ENCODE measurements at places on chromosomes 13 and 19.
A peak's percentile ranks its signal among the peaks of the same experiment; 100 is the strongest.

DNA sequence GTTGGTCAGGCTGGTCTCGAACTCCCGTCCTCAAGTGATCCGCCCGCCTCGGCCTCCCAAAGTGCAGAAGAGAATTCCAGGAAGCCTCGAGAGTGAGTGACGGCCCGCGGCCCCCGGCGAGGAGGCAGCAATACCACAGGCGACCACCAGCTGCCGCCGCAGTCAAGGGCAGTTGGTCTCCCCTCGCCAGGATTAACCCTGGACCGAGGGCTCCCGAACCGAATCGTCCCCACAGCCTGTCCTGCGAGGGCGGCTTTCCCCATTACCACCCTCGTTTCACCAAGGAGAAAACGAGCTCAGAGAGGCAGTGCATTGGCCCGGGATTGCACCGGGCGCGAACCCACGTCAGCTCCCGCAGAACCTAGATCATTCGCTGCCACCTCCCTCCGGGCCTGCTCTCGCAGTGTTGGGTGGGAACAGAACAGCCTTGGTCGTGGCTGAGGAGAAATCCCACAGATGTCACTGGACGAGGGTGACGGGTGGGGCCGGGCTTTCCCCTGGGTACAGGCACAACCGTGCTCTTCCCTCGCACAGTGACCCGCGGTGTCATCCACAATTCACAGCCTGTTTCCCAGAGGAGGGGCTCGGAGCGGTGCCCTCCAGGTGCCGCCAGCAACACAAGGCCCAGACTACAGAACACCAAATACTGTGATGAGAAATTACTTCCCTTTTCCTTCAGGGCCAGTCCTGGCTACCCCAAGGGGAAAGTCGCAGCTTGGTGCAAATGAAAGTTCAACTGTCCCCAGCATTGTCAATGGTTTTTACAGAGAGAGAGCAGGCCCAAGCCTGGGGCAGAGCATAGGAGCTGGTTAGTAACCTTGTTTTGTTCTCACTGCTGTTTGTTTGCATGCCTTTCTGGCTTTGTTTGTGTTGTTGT is 24.8 kb downstream of the C2CD4C start:
- DNase-seq: no peak

DNA sequence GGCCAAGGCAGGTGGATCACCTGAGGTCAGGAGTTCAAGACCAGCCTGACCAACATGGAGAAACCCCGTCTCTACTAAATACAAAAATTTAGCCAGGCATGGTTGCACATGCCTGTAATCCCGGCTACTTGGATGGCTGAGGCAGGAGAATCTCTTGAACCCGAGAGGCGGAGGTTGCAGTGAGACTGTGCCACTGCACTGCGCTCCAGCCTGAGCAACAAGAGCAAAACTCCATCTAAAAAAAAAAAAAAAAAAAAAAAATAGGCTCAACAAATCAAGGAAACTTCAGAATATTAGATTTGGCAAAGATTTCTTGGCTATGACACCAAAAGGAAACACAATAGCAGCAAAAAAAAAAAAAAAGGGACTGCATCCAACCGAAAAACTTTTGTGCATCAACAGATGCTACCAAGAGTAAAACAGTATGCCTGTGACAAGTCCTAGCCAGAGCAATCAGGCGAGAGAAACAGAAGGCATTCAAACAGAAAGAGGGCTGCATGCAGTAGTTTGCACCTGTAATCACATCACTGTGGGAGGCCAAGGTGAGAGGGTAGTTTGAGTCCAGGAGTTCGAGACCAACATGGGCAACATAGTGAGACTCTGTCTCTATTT is 23.8 kb downstream of the ZNF160 start:
- no peak for DNase-seq

- no peak for DNase-seq
These were observed 1651.9 kb upstream of the MIR17HG start for GRCh38 chr13:89695343-89696257.

GRCh38 chr13:22187329-22187728 is 516.5 kb downstream of the FGF9 start:
- peak; percentile 4 for DNase-seq

DNA sequence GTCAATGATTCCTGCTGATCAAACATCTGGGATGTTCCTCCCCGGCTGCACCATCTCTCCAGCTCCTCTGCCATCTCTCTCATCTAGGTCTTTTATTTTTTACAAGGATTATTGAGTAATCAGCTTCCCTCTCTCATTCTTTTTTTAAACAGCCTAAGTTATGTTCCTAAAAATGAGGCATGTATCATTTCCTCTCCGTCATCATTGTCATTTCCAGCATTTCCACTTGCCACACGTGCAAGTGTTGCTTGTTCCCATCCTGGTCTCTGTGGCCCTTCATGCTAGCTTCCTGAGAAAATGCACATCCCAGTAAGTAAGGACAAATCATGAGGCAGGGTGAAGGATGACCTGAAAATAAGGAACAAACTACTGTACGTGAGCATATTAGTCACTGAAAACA is 102.7 kb upstream of the POSTN start:
- no peak for DNase-seq

- DNase-seq: no peak
These were observed 6.7 kb downstream of the FOXA3 start for GRCh38 chr19:45870798-45871197.

DNA sequence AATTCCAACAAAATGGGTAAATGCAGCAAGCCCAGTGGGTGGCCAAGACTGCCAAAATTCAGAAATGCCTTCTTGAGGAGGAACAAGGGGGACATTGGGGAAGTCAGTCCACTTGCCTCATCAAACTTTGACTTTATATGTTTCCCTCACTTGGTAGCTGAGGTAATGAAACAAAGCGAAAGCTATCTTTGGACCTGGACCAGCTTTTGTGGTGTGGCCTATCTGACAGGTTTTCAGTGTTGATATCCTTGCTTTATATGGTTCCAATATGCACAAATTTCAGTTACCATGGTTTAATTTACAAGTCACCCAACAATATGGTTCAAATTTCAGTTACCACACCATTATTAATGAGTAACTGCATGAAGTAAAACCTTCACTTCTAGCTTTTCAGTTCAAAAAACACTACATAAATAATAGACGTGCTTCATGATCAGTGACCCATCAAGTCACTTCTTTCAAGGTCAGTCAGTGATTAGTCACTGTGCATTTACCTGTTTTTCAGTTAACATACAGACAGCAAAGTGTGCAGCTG is 17.7 kb upstream of the POU4F1 start:
- DNase-seq: no peak

- no peak for DNase-seq
These were observed 685 bp downstream of the VWA8 start for GRCh38 chr13:41960211-41960636.

DNA sequence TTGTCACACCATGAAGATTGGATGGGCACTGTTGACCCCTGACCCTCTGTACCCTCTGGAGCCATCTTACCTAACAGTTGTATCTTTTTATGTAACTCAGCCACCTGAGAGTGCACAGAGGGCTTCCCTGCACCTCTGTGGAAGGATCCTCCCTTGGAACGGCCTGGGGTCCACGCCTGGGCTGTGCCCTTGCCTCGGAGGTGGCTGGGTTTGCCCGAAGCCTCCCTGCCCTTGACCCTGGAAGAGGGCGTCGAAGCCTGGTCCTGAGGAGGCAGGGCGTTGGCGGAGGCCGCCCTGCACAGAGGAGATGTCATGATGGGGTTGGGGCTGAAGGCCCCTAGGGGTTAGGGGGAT is 241 bp downstream of the ODAD3 start:
- no peak for DNase-seq

- DNase-seq: no peak
These were observed 355.5 kb downstream of the ENOX1 start for GRCh38 chr13:43431290-43431716.

DNA sequence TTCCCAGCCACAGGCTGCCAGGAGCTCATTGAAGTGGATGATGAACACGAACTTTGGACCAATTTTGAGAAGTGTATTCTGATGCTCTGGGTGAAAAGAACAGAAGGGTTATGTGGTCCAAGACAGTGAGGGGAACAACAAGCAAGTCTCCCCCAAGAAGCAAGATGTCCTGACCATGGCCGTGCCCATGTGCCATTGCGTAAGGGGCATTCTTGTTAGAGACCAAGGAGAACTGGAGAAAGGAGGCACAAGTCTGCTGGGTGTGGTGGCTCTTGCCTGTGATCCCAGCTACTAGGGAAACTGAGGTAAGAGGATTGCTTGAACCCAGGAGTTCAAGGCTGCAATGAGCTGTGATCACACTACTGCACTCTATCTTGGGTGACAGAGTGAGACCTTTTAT is 27.0 kb upstream of the UBAC2 start:
- DNase-seq: no peak

DNA sequence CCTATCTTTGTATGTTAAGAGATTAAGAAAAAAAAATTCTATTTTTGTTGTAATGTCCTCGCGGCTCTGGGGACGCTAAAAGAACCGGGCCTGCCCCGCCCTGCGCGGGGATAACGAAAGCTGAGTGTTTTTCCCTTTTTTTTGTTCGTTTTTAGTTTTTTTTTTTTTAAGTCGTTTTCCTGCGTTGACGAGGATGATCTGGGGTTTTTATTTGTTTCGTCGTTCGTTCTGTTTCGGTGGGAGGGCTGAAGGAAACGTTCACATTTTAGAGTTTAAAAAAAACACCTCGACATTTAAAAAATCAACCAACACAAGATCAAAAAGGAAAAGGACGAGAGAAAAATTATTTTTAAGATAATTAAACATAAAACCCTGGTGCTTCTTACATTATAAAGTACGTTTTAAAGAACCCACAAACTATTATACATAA is 5.6 kb downstream of the LYL1 start:
- peak; percentile 31 for DNase-seq
